ENCODE measurements at places on chromosomes 2 and 18.

GRCh38 chr18:75638776-75639471 lies 211.4 kb upstream of the SMIM21 start:
- DNase-seq = no peak

- no peak for DNase-seq
Observed at GRCh38 chr2:49286726-49287125, 132.4 kb upstream of the FSHR start.

DNA sequence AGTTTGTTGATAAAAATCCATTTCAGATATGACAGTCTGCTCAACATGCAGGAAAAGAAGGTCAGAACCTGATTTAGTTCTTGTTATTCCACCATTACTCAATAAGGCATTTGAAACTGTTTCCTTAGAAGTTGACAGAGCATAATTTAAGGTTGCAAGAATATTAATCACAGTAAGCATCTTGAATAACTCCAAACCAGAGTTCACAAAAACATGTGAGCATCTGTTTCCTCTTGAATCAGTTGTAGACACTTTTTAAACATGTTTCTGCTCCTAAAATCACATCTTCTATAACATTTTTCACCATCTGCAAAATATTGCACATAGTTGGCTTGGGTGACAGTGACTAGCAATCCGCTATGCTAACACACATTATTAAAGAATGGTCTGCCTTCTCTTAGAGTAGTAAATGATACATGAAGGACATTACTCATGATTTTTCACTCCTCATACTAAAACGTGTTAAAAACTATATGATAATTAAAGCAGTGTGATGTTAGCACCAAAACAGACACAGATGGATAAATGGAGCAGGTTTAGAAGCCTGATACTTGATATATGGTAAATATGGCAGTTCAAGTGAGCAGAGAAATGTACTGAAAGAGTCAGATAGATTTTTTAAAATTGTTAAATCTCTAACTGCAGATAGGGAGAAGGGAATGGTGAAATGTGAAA lies 30.3 kb downstream of the AKAIN1 start:
- DNase-seq = no peak

GRCh38 chr2:158686210-158686691 lies 108.9 kb upstream of the DAPL1 start:
- DNase-seq = no peak

DNA sequence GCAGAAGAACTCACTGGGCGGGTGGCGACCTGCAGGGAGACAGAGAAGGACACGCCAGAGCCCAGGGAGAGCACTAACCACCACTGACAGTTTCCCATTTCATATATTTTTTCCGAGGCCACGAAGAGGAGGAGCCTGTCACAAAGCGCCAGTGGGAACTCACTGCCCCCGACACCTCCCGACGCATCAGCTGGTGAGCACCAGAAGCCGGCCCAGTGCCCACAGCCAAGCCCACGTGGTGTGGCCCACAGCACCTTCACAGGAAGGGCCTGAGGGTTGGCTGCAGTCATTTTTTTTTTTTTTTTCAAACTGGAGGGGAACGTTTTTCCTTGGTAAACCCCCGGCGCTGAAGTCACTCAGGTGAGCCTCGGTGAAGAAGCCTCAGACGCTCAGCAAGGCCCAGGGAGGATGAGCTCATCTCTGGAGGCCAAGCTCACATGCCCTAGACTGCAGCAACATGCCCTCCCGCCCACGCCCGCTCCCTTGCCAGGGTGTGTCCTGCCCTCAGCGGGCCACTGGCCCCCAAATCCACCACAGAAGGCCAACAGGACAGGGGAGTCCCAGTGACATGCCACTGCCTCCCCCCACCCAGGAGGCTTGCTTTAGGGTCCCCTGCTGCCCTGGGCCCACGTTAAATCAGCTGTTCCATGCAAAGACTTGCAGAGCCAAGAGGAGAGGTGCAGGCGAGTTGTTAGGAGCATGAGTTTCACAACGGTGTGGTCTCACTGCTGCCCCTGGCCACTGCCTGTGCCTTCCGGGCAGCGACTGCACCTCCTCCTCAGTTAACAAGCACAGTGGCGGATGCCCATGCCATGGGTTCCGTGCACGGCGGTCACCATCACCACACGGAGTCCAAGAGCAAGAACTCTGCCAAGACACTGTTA lies 68.1 kb downstream of the PARD6G start:
- DNase-seq = no peak

DNA sequence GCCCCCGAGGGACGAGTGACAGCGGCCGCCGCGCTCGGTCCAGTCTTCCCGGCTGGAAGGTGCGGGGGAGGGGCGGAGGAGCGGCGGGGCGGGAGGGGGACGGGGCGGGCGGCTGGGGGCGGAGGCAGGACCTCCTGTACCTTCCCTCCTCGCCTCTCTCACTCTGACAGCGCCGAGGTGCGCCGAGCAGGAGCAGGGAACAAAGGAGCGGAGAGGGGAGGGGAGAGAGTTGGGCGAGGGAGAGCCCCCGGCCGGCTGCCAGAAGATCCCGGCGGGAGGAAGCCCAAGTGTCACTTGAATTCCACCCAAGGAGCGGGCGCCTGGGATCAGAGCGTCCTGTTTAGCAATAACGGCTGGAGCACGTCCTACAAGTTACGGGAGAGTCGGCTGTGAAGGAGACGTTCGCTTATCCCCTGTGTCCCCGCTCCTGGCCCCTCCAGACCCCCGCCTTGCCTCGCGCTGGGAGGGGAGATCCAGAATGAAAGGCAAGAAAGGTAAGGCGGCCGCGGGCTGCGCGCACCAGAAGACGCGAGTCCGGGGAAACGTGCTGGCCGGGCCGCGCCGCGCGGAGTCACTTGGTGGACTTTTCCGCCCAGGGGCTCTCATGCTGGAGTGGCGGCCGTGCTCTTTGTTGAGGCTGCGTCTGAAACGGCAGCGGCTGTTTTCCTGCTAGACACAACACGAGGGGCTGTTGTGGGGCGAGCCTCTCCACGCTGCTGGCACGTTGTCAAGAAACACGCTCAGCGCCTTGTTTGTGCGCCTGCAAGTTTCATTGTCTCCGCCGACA lies at the start of gene TGIF1:
TGIF1 (plus strand) TSS at position 161 of the 787 bp plus-strand sequence; CDS start at position 479, 318 bp downstream.
- DNase-seq = peak; percentile 83

Data from CD4-positive, alpha-beta T cell treated with Interleukin-2 at 100 ng/mL for 4 hours (primary cell).